GM04504 (cell line): ENCODE measurements at places on chromosomes 7 and 10.

- DNase-seq = no peak
These were observed 175.8 kb downstream of the TRIL start for GRCh38 chr7:28782362-28782761.

GRCh38 chr7:5697754-5698424 lies 83.6 kb downstream of the RNF216 start:
- no peak for DNase-seq

DNA sequence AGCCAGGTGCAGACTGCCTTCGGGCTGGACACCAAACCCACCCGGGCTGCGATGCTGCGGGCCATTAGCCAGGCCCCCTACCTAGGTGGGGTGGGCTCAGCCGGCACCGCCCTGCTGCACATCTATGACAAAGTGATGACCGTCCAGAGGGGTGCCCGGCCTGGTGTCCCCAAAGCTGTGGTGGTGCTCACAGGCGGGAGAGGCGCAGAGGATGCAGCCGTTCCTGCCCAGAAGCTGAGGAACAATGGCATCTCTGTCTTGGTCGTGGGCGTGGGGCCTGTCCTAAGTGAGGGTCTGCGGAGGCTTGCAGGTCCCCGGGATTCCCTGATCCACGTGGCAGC lies 50.0 kb downstream of the VWA2 start:
- no peak for DNase-seq

DNA sequence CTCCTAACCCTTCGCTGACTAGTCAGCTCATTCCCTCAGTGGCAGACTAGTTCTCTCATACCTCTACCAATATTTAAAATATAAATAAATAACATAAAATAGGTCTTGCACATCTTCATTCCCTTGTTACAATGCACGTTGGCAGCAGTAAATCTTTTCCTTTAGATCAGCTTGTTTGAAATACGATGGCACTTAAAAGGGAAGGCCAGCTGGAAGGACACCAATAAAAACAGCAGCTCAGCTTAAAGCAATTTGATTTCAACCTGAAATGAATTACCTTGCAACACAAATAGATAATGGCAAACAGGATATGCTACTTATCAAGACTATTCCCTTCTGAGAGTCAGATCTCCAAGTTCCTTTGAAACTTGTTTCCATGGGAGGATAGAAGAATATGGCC lies 321.8 kb downstream of the GFRA1 start:
- DNase-seq = no peak
